ENCODE measurements at places on chromosomes 7 and 10.

GRCh38 chr10:120684226-120684625, 166.9 kb upstream of the WDR11 start:
- DNase-seq, result no peak

DNA sequence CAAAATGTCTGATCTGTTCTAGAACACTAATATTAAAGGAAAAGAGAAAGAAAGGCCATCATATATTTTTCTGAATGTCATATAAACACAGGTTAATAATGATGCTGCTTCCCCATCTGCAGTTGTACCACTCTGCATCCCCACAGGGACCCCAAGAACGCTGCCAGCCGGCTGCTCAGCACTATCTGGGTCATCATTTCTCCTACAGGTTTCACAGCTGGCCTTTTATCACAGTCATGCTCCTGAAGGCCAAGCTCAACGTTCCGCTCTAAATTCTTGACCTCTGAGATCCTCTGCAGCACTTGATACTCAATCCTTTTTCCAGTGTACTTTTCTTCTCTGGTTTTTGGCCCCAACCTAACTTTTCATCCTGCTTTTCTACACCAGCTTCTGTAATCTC, 4.8 kb downstream of the IDI1 start:
- DNase-seq, result no peak

DNA sequence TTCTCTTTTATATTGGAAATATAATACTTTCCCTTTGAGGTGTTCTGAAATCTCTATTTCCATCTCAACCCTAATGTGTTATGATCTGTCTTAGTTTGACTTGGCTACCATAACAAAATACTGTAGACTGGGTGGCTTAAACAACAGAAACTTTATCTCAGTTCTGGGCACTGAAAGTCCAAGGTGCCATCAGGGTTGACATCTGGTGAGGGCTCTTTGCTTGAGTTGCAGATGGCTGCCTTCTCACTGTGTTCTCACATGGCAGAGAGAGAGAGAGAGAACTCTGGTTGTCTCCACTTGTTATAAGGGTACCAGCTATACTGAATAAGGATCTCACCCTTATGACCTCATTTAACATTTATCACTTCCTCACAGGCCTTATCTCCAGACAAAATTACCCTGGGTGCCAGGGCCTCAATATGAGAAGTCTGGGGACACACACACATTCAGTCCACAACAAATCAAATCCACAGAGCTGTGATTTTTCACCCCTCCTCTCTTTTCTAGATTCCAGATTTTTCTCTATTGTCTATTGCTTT, 104.5 kb downstream of the SRI start:
- no peak for DNase-seq

DNA sequence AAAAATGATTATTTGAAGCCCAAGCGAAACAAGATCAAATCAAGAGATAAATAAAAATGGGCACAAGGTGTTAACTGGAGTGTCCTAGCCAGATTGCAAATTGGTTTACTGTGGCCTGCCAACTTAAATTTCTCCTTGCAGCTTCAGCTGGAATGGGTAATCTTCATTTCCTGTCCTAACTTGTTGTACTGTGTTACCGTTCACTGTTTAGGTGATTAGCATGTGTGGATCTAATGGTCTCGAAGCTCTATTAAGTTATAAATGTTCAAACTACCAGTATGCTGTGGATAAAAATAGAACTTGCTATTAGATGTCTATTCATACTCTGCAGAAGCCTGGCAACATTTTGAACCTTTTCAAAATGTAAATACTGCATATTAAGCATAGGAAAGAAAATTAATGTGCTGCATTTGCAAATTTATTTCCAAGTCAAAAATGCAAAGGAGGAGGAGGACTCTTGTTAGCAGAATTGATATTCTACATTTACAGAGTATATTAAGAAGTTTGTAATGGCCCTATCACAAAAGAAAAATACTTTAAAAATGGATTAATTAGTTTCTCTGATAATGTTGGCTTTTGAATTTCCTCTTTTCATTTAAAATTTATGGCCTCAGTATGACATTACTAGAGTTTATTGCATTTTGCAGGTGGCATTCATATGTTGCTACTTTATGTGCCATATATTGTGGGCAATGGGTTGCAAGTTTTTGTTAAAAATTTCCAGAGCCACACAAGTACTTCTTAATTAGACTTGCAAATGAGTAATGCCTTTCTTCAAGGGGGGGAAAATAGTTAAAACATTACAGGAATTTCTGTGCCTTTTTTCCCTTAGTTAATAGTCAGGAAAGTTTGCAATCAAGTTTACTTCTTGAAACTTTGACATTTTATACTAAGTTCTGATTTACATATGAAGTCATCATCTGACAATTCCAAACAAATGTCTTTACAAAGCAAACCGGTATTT, 92.1 kb downstream of the CABCOCO1 start:
- DNase-seq, result no peak

DNA sequence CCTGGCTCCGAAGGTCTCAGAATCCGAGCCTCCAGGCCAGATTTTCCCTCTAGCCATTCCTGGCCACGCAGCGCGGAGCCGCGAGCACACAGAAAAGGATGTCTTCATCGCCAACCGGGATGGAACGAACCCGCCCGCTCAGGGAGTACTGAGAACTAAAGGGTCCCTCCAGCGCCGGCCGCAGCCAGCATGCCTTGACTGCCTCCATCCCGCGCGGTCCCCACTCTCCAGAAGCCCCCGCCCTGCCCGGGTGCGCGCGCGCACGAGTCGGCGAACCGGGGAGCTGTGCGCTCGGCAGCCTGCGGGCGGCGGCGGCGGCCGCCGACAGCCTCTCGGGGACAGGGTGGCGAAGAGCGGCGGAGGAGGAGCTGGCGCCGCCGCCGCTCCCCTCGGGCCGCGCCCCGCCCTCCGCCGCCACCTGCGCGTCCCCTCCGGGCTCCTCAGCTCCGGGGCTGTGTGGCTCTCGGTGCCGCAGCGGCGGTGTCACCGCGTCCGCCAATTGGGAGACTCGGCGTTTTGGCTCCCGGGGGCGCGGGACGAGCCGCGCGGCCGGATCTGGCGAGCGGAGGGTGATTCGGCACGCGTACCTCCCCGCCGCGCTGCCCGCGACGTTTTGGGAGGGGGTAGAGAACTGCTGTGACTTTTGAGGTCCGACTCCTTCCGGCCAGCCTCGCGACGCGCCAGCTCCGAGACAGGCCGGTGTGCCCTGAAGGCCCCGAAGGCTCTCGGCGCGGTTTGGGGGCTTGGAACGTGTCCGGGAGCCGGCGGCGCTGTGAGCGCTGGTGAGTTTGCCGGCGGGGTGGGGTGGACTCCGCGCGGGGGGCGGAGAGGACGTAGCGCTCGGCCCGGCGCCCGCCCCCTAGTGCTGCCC, 453 bp upstream of the GALNT17 start:
- no peak for DNase-seq

GRCh38 chr10:124316326-124316725, 102.4 kb downstream of the OAT start:
- DNase-seq, result no peak

DNA sequence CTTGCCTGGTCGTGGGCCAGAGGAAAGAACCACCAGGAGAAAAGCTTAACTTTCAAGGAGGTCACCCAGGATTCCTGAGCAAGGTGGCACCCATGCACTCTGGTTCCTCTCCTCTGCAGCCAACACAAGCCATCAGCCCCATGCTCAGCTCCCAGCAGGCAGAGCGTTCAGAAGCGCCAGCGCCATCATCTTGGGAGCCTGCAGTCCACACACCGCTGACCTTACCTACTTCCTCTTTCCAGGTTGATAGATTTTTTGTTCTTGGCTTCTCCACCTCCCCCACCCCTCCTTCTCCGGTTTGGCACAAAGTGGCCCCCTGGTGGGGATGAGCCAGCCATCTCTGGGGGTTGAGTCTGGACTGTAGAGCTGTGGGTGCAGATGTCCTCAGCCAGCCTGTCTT, 1.7 kb upstream of the WDR86 start:
- no peak for DNase-seq

GRCh38 chr7:76003351-76003750, 9.0 kb upstream of the TMEM120A start:
- DNase-seq, result no peak

DNA sequence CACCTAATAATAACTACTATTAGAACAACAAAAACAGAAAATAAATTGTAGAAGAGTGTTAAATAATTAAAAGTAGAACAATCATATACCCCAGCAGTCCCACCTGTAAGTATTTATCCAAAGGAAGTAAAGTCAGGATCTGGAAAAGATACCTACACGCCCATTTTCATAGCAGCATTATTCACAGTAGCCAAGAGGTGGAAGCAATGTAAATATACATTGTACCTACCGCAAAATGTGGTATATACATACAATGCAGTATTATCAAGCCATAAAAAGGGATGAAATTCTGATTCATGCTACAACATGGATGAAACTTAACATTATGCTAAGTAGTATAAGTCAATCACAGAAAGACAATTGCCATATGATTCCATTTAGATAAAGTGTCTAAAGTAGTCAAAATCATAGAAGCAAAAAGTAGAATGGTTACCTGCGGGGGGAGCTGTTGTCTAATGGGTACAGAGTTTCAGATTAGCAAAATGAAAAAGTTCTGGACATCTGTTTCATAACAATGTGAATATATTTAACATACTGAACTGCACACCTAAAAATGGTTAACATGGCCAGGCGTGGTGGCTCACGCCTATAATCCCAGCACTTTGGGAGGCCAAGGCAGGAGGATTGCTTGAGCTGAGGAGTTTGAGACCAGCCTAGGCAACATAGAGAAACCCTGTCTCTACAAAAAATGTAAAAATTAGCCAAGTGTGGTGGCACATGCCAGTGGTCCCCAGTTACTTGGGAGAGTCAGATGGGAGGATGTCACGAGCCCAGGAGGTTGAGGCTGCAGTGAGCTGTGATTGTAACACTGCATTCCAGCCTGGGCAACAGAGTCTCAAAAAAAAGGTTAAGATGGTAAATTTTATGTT, 6.0 kb upstream of the TMED4 start:
- peak; percentile 28 for DNase-seq

GRCh38 chr10:75542906-75543305, 111.5 kb downstream of the LRMDA start:
- no peak for DNase-seq

DNA sequence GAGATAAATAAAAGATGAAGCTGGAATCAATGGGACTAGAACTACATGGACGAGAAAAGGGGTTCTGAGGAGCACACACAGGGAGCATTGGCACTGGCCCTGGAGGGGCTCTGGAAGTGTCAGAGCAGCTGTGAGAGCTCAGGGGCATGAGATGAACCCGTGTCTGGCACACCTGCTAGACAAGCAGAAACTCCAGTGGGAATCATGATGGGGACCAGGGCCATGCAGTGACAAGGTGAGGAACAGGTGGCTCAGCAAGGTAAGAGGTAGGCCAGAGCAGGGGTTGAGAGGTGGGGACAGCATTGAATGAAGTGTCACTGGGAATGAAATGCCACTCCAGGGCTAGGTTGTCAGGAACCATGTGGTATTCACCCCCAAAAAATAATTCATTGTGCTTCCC, 588.5 kb downstream of the GRID1 start:
- no peak for DNase-seq

DNA sequence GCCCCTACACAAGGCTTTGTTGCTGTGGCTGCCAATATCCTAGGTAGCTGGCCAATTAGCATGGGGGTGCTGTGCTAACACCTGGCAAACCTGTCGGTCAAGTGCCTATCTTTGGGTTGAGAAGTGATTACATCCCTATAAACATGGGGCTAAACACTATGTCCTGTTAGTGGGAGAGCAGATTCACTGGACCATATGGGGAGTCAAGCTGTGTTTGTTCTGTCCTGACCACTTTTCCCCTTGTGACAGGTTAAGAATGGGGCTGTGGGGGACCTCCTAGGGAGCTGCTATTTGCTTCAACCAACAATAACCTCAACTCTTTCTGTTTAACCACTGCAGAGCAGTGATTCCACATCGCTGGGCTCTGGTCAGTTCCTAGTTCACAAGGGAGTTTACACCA, 151.5 kb upstream of the AOAH start:
- no peak for DNase-seq

Data from stimulated activated effector memory CD8-positive, alpha-beta T cell treated with anti-CD3 and anti-CD28 coated beads, Interleukin-12 subunit alpha, Interleukin-12 subunit beta, amount 100 ng/mL, for 72 hours (primary cell).